AG09309 (cell line): ENCODE measurements at places on chromosomes 2 and 18.

GRCh38 chr2:173407176-173407575 is 52.5 kb downstream of the CDCA7 start:
- DNase-seq = no peak

DNA sequence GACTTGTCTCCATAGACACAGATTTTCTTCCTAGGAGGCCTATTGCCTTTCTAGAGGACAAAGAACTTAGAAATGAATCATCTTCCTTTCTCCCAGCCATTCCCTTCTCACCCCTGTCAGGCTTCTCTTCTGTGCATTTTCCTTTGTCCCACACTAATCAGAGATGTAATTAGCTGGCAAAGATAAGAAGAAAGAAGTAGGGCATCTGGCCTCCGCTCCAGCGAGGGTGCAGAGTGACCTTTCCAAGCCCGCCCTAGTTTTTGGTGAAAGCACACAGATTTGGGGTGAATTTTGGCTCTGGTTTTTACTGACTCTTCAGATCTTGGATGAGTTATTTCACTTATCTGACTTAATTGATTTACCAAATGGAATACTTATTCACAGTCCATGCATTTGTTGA is 626.5 kb downstream of the ZEB2 start:
- DNase-seq = no peak

DNA sequence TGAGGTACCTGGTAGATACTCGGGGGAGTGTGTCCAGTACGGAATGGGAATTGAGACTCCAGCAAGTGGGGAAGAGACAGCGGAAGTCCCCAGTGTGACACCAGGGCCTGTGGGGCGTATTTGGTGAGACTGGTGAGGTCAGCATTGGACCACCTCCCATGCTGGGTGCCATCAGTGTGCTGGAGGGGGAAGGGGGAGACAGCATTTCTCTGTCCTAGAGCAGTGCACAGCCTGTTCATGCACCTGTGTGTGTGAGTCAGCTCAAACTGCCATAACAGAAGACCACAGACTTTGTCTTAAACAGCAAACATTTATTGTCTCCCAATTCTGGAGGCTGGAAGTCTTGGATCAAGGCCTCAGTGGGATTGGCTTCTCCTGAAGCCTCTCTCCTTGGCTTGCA is 301.8 kb downstream of the GBX2 start:
- DNase-seq = no peak

GRCh38 chr18:52489396-52490306 is 149.7 kb downstream of the DCC start:
- DNase-seq = no peak

DNA sequence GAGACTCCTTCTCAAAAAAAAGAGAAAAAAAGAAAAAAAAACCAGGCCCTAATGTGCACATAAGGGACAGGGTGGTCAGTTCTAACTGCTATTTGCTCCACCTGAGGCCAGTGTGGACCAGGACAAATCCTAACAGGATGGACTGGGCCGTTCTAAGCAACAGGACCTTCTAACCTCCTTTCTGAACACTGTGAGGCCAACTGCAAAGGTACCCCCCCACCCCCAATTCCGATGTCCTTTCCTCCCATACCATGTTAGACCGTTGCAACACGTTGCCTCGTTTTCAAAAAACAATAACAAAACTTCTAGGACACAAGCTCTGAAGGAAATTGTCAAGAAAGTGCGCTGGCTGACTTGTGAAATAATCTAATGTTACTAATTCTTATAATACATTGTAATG is 1.2 kb downstream of the THAP4 start:
- DNase-seq = no peak

DNA sequence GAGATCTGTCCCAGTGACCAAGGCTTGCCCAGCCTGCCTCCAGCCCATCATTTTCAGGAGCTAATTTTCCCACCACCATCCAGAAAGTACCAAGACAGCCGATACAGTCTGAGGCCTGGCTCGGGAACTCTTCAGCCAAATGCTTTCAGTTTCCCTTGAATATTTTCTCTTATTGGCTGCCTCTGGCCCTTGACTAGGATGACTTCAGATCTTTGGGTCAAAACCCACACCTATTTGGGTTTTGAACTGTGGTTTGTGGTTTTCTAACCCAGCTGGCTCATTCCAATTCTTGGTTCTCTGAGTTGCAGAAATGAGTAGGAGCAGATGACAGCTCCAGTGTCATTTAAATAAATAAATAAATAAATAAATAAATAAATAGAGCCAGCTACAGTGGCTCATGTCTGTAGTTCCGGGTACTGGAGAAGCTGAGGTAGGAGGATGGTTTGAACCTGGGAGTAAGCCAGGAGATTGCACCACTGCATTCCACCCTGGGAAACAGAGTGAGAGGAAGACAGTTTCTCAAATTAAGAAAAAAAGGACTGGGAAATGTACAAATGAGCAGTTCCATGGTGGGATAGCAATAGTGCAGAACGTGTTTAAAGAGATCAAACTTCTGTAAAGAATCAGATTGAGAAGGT is 465.0 kb upstream of the SOX11 start:
- no peak for DNase-seq

DNA sequence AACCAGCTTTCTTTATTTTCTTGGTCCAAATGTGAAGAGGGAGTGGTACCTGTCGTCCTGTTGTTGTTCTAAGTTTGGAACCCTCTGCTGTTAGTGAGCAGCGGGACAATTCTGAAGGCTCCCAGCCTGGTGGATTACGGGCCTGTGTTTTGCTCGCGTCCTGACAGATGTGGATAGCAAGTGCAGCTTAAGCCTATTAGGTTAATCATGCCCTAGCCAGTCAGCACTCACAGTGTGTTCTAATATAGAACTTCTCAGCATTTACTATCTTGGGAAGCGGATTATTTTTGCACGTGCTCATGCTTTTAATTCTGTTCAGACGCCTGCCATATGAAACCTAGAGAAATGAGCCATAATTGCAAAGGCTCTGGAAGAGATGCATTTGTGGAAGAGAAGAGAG is at the start of gene PCARE:
PCARE (minus strand) TSS at position 113 of the 400 bp plus-strand sequence. CDS start 262 bp downstream, outside the sequence.
- DNase-seq = no peak

- no peak for DNase-seq
Measured at GRCh38 chr2:64946769-64947247, 42.4 kb upstream of the SLC1A4 start.

DNA sequence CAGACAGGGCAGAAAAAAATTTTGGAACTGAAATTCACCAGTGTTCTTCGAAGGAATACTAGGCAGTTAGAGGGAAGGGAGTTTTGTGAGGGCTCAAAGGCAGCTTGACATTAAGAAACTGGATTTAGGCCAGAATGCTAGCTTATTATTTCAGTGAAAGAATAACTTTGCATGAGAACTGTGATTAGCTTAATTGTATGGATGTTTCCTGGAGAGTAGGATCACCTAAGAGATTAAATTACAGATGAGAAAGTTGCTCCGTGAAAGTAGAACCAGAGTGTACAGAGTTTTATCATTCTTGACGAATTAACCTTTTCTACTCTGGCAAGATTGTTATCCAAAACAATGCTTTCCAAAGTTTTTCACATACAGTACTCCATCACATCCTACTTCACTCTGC is 6.2 kb downstream of the SPAG16 start:
- no peak for DNase-seq

DNA sequence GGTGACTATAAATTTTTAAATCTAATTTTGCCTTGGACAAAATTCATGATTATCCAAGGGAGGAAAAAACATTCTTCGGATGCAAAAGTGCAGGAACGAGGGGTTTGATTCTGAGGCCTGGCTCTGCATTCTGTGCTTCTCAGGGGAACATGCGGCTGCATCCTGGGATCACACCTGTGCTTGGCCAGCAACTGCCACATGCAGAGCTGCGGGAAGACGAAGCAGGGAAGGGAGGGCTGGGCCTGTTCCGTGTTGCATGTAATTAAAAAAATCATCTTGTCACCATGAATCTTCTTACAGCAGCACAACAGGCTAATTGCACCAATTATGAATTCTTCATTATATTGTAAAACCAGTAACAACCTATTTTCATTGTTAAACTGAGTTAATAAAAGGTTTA is 158.0 kb upstream of the ALKAL2 start:
- DNase-seq = no peak

DNA sequence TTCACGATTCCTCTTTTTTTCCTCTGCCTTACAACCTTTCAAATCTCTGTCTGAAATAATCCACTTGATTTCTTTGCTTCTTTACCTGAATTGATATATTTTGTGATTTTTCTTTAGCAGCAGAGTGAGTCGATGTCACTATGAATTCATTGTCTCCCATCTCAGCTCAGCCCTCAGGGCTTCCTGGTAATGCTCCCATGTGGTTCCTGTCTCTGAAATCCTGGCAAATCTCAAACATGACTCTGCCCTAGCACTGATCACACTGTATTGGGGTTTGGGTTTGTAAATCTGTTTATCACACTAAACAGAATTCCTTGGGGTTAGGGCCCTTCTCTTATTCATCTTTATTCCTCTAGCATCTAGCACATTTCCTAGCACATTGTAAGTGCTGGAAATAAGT is 43.0 kb upstream of the MSTN start:
- DNase-seq = no peak

- DNase-seq = no peak
Measured at GRCh38 chr2:147051248-147051647, 793.6 kb upstream of the ACVR2A start.

- no peak for DNase-seq
Measured at GRCh38 chr2:189556526-189556925, 24.1 kb downstream of the SLC40A1 start.
